ENCODE measurements at places on chromosomes 6 and 20.

DNA sequence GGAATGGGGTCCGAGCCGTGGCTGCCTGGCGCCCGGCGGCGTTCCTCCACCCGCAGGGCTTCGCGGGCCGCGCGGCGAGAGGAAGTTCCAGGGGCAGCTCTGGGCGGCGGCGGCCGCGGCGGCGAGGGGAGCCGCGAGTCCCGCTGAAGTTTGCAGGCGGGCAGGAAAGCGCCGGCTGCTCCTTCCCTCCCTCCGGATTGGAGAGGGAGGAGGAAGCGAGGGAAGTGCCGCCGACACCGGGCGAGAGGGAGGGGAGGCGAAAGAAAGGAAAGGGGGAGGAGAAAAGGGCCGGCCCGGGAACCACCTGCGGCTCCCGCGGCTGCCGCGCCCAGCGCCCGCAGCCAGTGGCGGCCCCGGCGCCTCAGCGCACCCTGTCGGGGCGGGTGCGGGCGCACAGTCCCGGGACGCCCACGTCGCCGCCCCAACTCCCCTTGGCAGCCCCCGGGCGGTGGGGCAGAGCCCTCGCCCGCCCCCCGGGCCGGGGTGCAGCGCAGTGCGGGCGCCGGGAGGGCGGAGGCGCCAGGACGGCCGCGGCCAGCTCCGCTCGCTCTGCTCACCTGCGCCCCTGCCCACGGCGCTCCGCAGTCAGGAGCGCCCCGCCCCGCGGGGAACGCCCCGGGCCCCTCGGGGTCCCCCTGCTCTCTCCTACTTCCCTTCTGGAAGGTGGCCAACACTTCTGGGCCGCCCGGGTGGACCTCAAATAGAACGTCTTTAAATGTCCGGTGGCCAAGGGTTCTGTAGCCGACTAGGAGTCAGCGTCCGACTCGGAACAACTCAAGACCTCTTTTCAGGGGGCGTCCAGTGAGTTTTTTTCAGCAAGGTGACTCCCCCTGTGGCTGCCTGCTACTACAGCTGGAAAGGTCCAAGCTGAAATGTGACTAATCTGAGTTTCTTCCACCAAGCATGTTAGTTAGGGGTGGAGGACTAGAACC is 80.3 kb upstream of the CCDC28A start:
- no peaks in the 10 kb centered on the region for H3K27me3 ChIP-seq
- H3K4me3 ChIP-seq = peak overlapping the region; percentile 92
- no peaks in the 10 kb centered on the region for H3K4me1 ChIP-seq
- peak overlapping the region; percentile 65 for H3K27ac ChIP-seq

DNA sequence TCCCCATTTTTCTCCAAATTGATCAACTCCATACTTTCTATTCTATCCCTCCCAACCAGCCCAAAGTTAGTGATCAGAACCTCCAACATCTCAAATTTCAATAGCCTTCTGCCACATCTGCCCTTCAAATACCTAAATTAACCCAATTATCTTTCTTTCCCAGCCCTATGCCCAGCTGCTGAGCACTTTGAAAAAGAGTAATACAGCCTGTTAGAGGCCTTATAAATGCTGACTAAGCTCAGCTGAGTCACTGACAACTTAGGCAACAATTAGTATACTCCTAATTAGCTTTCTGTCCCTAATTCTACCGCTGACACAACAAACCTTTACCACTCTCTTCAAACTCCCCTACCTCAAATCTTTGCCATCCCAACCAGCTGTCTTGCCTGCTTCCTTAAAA is 23.5 kb downstream of the RUNX2 start:
- no peaks in the 10 kb centered on the region for H3K4me1 ChIP-seq
- DNase-seq = no peak
- no peaks in the 10 kb centered on the region for H3K36me3 ChIP-seq
- no peaks in the 10 kb centered on the region for H3K27me3 ChIP-seq

- no peak overlapping the region for H3K27ac ChIP-seq
- no peak for DNase-seq
- H3K27me3 ChIP-seq = no peaks in the 10 kb centered on the region
- no peak overlapping the region for H3K4me3 ChIP-seq
These were observed 232.5 kb downstream of the HDGFL1 start for GRCh38 chr6:22801831-22802230.

DNA sequence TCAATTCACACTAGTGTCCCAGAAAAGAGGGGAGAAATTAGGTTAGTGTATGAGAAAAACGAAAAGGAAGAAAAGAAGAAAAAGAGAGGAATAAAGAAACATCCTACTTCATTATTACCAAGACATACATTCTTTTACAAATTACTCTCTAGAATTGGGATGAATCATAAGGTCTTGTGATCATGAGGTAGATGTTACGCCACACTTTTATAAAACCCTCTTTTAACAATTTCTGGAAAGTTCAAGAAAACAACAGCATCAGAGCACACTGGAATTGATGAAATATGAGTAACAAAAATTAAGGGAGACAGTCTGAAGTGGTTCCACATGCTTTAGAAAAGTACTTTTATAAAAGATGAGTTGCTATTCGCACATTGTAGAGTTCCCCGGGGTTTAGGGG is 32.6 kb upstream of the NRSN1 start:
- no peak overlapping the region for H3K4me3 ChIP-seq
- no peaks in the 10 kb centered on the region for H3K27me3 ChIP-seq
- H3K27ac ChIP-seq = no peak overlapping the region
- no peak for DNase-seq
- no peaks in the 10 kb centered on the region for H3K4me1 ChIP-seq
- no peaks in the 10 kb centered on the region for H3K36me3 ChIP-seq

GRCh38 chr20:58554541-58554940 is 39.3 kb upstream of the APCDD1L start:
- H3K4me3 ChIP-seq = no peak overlapping the region
- no peaks in the 10 kb centered on the region for H3K36me3 ChIP-seq
- H3K27me3 ChIP-seq = no peaks in the 10 kb centered on the region
- no peak overlapping the region for H3K27ac ChIP-seq

- no peaks in the 10 kb centered on the region for H3K4me1 ChIP-seq
- no peak for DNase-seq
- H3K36me3 ChIP-seq = peaks cover 15% of the 10 kb centered on the region
- no peaks in the 10 kb centered on the region for H3K27me3 ChIP-seq
- no peak overlapping the region for H3K27ac ChIP-seq
These were observed 25.1 kb downstream of the GZF1 start for GRCh38 chr20:23387118-23387443.

DNA sequence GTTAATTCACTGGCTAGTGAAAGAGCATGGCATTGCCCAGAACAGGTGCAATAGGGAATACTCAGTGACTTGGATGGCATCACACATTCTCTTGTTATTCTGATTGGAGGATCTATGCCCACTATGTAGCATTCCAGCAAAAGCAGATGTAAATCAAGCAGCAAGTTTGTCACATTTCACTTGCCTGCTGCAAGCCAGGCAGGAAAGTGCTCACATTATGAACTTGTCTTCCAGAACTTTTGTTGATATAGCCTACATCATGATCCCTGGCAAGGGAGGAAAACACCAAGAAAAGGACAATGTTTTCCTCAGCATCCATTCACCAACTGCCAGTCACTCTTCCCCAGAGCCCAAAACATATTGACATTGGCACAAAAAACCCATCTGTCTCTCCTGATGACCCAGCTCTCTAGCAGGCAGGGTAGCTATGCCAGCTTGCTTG is 77.8 kb downstream of the ARHGAP18 start:
- no peaks in the 10 kb centered on the region for H3K27me3 ChIP-seq
- no peaks in the 10 kb centered on the region for H3K4me1 ChIP-seq
- H3K4me3 ChIP-seq = no peak overlapping the region
- peaks cover 18% of the 10 kb centered on the region for H3K36me3 ChIP-seq

GRCh38 chr6:113824866-113825265 is 32.3 kb upstream of the MARCKS start:
- no peaks in the 10 kb centered on the region for H3K4me1 ChIP-seq
- H3K27me3 ChIP-seq = no peaks in the 10 kb centered on the region
- no peaks in the 10 kb centered on the region for H3K36me3 ChIP-seq
- H3K27ac ChIP-seq = no peak overlapping the region
- H3K4me3 ChIP-seq = no peak overlapping the region
- no peak for DNase-seq

- no peaks in the 10 kb centered on the region for H3K27me3 ChIP-seq
- no peak overlapping the region for H3K27ac ChIP-seq
- peak; percentile 65 for DNase-seq
- H3K4me1 ChIP-seq = no peaks in the 10 kb centered on the region
- no peak overlapping the region for H3K4me3 ChIP-seq
These were observed 195.5 kb downstream of the JARID2 start for GRCh38 chr6:15441215-15441868.

- no peaks in the 10 kb centered on the region for H3K4me1 ChIP-seq
- no peaks in the 10 kb centered on the region for H3K36me3 ChIP-seq
- no peak overlapping the region for H3K27ac ChIP-seq
- no peak overlapping the region for H3K4me3 ChIP-seq
- H3K27me3 ChIP-seq = no peaks in the 10 kb centered on the region
These were observed 644.1 kb downstream of the C6orf118 start for GRCh38 chr6:164665328-164665727.

DNA sequence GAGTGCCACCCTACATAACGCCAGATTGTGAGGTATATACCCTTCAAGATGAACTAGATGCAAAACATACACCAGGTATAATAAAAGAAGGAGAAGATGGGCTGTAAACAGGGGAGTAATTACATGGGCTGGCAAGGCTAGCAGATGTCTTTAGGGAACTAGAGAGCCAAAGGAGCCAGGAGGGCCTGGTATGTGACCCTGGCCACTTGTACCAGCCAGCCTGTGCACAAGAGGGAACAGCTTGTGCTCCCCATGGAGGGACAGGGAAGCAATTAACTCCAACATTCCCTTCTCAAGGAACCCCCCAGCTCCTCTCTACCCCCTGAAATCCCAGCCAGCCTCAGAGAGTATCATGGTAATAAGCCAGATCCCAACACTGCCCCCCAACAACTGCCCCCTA is 139.9 kb downstream of the HIVEP2 start:
- H3K4me1 ChIP-seq = no peaks in the 10 kb centered on the region
- no peaks in the 10 kb centered on the region for H3K27me3 ChIP-seq
- no peaks in the 10 kb centered on the region for H3K36me3 ChIP-seq
- DNase-seq = no peak
- H3K27ac ChIP-seq = no peak overlapping the region

DNA sequence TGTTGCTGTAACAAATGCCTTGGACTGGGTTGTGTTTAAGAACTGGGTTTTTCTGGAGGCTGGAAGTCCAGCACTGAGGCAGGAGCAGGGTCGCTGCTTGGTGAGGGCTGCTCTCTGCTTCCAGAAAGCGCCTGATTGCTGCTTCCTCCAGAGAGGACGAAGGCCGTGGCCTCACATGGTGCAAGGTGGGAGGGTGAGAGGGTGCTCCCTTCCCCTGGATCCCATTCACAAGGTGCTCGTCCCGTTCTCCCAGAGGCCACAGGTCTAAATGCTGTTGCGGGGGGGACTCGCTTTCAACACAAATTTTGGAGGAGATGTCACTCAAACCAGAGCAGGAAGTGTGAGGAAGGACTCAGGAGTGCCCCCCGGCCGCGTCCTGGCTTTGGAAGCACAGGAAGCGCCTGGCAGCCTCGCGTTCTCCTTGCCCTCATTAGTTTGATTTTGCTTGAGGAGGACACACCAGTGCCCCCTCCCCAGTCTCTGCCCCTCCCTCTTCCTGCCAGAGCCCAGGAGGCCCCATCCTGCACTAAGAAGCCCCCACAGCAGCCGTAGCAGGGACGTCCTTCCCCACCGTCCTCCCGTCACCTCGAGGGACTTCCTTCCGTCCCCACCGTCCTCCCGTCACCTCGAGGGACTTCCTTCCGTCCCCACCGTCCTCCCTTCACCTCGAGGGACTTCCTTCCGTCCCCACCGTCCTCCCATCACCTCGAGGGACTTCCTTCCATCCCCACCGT is 7.7 kb upstream of the NKAIN4 start:
- DNase-seq = no peak
- H3K27me3 ChIP-seq = no peaks in the 10 kb centered on the region
- H3K4me3 ChIP-seq = no peak overlapping the region
- no peak overlapping the region for H3K27ac ChIP-seq

GRCh38 chr6:112218563-112218962 is 35.8 kb downstream of the LAMA4 start:
- H3K4me1 ChIP-seq = no peaks in the 10 kb centered on the region
- no peaks in the 10 kb centered on the region for H3K36me3 ChIP-seq
- no peak for DNase-seq
- no peaks in the 10 kb centered on the region for H3K27me3 ChIP-seq
- H3K4me3 ChIP-seq = no peak overlapping the region

DNA sequence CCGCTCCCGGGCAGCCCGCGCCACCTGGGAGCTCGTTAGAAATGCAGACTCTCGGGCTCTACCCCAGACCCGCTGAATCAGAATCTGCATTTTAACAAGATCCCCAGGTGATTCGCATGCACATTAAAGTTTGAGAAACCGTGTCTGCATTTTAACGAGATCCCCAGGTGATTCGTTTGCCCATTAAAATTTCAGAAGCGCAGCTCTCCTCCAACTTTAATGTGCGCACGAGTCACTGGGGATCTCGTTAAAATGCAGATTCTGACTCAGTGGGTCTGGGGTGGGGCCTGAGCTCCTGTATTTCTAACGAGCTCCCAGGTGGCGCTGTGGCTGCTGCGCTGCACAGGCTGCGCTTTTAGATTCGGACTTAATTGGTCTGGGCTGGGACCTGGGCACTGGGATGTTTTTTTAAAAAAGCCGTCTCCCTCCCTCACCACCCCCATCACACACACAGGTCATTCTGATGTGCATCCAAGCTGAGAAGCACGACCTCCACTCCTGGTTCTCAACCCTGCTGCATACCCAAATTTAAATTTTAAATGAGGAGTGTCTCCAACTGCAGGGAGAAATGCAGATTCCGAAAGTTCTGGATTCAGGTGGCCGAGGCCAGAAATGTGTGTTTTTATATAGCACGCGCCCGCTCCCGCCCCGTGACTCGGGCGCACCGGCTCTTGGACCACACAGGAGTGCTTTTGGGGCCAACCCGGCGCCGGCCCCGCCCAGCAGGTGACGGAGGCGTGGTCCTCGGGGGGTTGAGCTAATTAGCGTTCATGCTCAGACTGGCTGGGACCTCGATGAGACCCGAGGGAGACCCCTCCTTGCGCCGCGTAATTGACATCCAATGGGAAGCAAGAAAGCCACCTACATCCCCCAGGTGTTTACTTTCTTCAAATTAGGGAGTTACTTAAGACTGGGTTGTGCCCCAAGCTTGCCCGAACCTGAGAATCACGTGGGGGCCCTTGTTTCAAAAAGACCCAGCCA is 85.8 kb downstream of the ZFP64 start:
- peaks cover 14% of the 10 kb centered on the region for H3K4me1 ChIP-seq
- no peak for DNase-seq
- H3K27me3 ChIP-seq = no peaks in the 10 kb centered on the region

DNA sequence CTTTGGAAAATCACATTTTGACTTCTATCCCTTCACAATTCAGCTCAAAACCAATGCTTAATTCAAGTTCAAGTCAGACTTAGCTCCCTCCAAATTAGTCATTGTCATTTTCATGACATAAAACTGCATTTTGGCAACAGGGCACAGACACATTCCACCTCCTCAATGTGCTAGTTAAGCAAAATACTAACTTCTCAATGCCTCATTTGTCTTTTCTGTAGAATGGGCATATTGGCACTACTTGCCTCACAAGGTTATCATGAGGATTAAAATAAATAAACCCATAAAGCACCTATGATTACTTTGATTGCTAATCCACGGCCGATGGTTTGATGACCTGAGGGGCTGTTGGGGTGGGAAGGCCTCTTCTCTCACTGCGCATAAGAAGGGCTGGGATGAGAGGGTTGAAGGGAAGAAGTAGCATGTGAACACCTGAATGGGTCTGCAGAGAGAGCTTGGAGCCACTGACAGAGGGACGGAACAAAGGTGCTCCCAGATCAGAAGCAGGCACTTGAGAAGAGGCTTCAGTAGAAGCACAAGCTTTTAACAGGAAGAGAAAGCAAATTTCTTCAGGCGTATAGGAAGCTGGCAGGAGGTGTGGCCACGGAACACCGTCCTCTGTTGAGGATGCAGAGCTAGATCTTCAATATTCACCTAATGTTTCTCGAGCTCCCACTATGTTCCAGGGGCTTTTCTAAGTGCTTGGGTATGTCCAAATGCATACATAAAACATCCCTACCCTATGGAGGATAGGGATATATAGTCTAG is 11.7 kb upstream of the TBC1D7 start:
- no peaks in the 10 kb centered on the region for H3K4me1 ChIP-seq
- no peak overlapping the region for H3K27ac ChIP-seq
